Stimulated activated CD8-positive, alpha-beta memory T cell treated with anti-CD3 and anti-CD28 coated beads, Interleukin-15, amount 100 ng/mL, for 48 hours (primary cell): ENCODE measurements at places on chromosomes 7 and 10.

- no peak for DNase-seq
Observed at GRCh38 chr10:132724446-132724845, 61.5 kb downstream of the NKX6-2 start.

DNA sequence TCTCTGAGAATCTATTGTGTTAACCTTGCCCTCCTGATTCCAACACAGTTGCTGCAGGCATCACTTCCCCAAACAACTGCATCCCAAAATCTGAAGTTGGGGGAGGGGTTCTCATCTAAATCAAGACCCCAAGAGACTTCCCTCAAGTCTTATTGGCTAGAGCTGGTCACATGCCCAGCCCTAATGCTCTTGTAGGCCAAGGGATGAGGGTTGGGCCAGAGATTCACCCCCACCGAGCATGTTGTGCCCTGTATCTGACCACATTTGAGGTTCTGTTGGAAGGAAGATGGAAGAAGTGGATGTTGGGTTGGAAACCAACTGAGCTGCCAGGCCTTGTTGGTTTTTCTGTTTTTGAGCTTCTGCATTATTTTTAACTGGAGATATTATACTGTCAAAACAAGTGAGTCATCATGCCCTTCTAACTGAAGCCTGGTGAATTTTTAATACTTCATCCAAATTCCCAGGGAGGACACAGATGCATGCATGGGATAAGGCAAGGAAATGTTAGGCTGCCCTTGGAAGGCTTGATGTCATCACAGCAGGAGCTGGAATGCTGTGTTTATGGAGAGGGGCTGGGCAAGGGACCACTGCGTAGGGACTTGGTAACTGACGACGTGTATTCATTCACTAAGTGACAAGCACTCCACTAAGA lies 68.6 kb upstream of the CACUL1 start:
- DNase-seq: no peak

GRCh38 chr10:22849077-22849805 lies 78.6 kb upstream of the ARMC3 start:
- DNase-seq: no peak

GRCh38 chr10:86792461-86793167 lies 36.2 kb downstream of the BMPR1A start:
- no peak for DNase-seq

DNA sequence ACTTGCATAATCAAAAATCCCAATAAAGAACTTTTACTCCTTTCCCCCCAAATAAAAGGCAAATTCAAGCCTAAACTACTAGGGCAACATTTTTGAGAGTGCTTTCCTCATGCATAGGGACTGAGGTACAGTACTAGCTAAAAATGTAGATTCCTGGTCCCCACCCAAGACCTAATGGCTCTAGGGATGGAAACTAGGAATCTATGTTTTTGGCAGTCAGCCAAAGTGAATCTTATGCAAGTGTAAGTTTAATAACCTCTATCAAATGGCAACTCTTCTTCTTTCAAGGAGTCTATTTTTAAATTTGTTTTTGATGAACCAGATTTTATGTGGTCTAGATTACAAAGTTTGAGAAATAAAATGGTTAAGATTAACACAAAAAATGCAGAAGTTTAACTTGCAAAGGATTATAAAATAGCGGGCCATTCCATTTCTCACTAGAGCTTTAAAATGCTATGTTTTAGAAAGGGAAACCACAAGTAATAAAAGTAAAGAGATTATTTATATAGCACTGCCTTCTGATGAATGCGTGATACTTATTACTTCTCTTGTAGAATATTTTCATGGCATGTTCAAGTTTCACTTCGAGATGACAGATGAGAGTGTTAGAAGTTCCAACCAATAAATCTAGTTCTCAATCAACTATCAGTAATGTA lies 70.4 kb upstream of the MDFIC start:
- no peak for DNase-seq

DNA sequence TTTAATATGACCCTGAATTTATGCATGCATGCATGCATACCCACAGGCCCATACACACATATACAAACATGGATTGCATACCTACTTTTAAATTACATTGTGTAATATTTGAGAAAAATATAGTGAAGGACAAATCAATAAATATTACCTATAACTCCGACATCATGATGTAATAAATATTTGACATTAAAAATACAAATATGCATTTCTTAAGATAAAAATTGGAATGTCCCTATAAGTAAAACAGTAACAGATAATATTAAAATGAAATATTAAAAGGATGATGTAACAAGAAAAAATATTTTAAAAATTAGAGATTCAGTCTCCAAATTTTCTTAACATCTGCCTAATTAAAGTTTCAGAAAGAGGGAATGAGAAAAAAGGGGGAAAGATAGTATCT lies 433.0 kb downstream of the MDFIC start:
- no peak for DNase-seq

DNA sequence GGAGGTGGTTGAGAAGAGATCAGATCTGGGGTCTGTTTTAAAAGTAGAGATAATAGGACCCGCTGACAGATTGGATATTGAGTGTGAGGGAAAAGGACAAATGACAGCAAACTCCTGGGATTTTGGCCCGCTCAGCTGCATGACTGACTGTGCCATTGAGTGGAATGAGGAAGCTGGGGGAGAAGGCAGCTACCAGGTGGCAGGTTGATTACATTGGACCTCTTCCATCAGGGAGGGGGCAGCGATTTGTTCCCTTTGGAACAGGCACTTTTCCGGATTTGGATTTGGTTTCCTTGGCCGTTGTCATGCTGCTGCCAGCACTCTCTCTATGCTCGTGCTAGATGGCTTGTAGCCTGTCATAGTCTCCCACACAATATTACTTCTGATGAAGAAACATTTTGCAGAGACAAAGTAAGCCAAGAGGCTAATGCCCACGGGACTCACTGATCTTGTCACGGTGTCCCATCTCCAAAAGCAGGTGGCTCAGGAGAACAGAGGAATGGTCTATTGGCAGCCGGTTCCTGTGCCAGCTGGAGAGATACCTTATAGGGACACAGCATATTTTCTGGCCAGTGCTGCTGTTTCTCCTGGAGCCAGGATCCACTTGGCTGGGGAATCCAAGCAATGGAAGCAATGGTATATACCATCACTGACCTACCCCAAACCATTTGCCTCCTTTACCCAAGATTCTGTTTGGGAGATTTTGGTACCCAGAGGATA lies 69.1 kb upstream of the WAC start:
- DNase-seq: no peak

- peak; percentile 8 for DNase-seq
Observed at GRCh38 chr10:106711313-106711906, 453.1 kb downstream of the SORCS1 start.

- no peak for DNase-seq
Observed at GRCh38 chr10:131772441-131772840, 128.4 kb upstream of the PPP2R2D start.

GRCh38 chr10:133353202-133353959 lies 4.4 kb downstream of the FUOM start:
- DNase-seq: no peak

- DNase-seq: no peak
Observed at GRCh38 chr7:121211253-121211652, 117.5 kb upstream of the WNT16 start.

- no peak for DNase-seq
Observed at GRCh38 chr7:94252971-94253370, 141.7 kb upstream of the COL1A2 start.

- no peak for DNase-seq
Observed at GRCh38 chr7:157488966-157489365, 152.2 kb downstream of the DNAJB6 start.

DNA sequence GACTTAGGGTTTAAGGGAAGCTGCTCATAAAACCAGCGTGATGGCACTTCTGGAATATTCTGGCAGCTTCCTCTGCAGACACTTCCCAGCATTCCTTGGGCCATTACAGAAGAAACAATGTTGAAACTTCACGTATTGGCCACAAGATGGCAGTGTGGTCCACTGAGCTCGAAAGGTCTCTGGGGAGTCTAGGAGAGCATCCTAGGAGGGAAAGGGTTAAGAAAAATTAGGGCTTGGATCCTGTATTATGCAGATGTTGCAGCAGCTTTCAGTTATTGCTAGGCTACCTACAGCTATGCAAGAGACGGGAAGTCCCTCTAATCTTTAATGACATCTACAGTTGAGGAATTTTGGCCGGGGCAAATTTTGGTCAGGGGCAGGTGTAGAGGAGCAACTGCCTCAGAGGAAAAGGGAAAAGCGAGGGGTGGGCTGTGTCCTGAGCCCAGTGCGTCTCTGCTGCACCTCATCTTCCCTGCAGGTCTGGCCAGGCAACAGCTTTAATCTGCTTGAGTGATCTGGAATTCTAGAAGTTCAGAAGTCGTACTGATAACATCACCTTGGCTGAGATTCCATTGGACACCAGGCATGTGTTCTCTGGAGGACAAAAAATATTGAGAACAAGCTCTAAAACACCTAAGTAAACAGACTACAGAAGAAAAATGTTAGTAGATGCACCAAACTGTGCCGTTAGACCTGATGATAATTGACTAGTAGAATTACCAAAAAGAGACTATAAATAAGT lies 220.8 kb upstream of the PRSS58 start:
- DNase-seq: no peak

- DNase-seq: no peak
Observed at GRCh38 chr10:109027534-109028185, 895.7 kb downstream of the XPNPEP1 start.

GRCh38 chr7:11328309-11328708 lies 354.6 kb downstream of the PHF14 start:
- DNase-seq: no peak
